Keratinocyte (primary cell): ENCODE measurements at places on chromosomes 5 and 9. TPM values are rescaled to one million over a fixed set of nuclear protein-coding genes. Genes with fewer than 3 reads are reported as not detected.

- no peaks in the 10 kb centered on the region for H3K4me1 ChIP-seq
- DNase-seq, result no peak
- no peak overlapping the region for H3K4me3 ChIP-seq
- no peak overlapping the region for H3K27ac ChIP-seq
- H3K27me3 ChIP-seq, result no peaks in the 10 kb centered on the region
- H3K36me3 ChIP-seq, result no peaks in the 10 kb centered on the region
These were observed 8.8 kb upstream of the SCGB3A1 start for GRCh38 chr5:180599981-180600553.

- H3K4me1 ChIP-seq, result peaks cover 2% of the 10 kb centered on the region
- no peak overlapping the region for H3K4me3 ChIP-seq
- H3K36me3 ChIP-seq, result no peaks in the 10 kb centered on the region
- no peak overlapping the region for H3K27ac ChIP-seq
- no peak for DNase-seq
- H3K27me3 ChIP-seq, result no peaks in the 10 kb centered on the region
These were observed 190.4 kb upstream of the VCAN start for GRCh38 chr5:83281176-83281575.

GRCh38 chr5:109986726-109987125 lies 297.0 kb downstream of the MAN2A1 start:
- no peaks in the 10 kb centered on the region for H3K27me3 ChIP-seq
- no peaks in the 10 kb centered on the region for H3K36me3 ChIP-seq
- no peak for DNase-seq
- H3K4me3 ChIP-seq, result no peak overlapping the region
- H3K4me1 ChIP-seq, result no peaks in the 10 kb centered on the region

The CYLC2 gene
- not detected in 3 replicates for polyA plus RNA-seq

DNA sequence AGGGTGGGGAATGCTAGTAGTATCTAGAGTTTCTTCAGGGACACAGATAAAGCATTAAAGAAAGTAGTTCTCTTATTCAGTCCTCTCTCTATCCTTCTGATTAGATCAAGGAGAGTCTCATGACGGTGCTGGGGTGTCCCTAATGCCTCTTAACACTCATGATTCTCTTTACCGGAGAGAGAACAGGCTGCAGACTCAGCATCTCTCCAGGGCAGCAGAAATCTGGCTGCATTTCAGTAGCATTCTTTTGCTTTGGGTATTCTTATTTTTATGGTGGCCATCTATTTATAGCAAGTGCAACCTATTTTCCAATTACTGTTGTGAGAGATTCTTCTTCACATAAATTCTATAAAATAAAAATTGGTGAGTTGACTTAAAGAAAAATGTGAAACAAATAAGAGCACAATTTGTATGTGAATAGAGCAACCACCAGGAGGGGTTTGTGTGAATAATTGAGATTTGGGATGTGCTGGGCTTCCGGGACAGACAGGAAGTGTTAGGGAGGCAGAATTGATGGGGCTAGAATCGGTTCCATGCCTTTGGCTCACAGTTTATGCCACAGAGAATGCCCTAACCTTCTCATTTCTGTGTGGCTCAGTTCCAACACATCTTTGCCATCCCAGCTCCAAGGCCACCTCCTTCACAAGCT lies 23.8 kb upstream of the BOD1 start:
- H3K4me3 ChIP-seq, result no peak overlapping the region
- H3K4me1 ChIP-seq, result no peaks in the 10 kb centered on the region
- no peak overlapping the region for H3K27ac ChIP-seq
- no peaks in the 10 kb centered on the region for H3K36me3 ChIP-seq
- no peaks in the 10 kb centered on the region for H3K27me3 ChIP-seq

- peaks cover 38% of the 10 kb centered on the region for H3K36me3 ChIP-seq
- H3K4me1 ChIP-seq, result peaks cover 70% of the 10 kb centered on the region
- H3K27me3 ChIP-seq, result no peaks in the 10 kb centered on the region
- H3K4me3 ChIP-seq, result no peak overlapping the region
- DNase-seq, result no peak
These were observed 6.8 kb downstream of the HBEGF start for GRCh38 chr5:140339636-140340035.

DNA sequence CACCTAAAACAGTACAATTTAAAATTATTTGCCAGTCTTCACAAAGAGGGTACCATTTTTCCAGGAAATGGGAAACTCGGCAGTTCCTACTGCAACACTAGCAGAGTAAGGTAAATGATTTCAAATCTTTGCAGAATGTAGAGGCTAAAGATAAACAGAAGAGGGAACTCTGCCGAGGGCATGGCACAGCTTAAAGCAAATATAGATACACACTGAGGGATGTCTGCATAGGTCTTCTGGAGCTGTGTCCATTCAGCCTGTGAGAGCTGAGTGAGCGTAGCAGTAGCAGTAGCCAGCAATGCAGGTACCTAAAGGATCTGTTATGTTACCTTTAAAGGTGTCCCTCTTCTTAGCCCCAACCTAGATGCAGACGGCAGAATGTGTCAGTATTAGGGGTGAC lies 17.5 kb downstream of the CDKL3 start:
- H3K4me3 ChIP-seq, result no peak overlapping the region
- DNase-seq, result no peak
- H3K27ac ChIP-seq, result no peak overlapping the region
- H3K4me1 ChIP-seq, result peaks cover 14% of the 10 kb centered on the region
- H3K36me3 ChIP-seq, result no peaks in the 10 kb centered on the region

The OR5C1 gene
- polyA plus RNA-seq, result not detected in 3 replicates

GRCh38 chr9:37415011-37415719 lies 7.3 kb upstream of the GRHPR start:
- peaks cover 52% of the 10 kb centered on the region for H3K4me1 ChIP-seq
- no peaks in the 10 kb centered on the region for H3K27me3 ChIP-seq
- H3K4me3 ChIP-seq, result no peak overlapping the region
- H3K27ac ChIP-seq, result no peak overlapping the region

DNA sequence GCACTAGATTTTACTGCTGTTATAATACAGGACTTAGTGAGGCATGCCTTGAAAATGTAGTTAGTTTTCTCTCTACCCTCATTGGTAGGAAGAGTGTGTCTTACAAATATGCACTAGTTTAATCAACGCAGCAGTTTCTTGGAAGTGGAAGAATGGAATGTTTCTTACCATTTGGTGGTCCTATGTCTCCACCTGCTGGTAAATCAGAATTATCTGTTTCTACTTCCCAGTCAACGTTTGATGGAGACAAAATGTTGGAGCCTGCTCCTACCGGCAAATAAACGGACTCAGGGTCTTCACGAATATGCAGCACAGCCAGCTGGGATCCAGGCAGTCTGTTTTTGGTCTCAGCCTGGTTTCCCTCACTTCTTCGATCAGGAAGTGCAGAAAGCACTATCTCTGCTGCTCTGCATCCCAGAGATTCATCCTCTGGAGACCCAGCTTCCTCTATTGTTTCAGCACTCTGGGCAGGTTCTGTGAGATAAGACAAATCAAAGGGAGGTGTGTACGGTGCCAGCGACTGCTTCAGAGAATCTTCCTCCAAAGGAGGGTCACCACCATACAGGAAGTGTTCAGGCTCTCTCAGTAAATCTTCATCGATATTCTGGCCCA lies 59.5 kb upstream of the PCA3 start:
- no peak overlapping the region for H3K4me3 ChIP-seq
- H3K36me3 ChIP-seq, result no peaks in the 10 kb centered on the region
- peak; percentile 13 for DNase-seq
- no peak overlapping the region for H3K27ac ChIP-seq
- H3K4me1 ChIP-seq, result no peaks in the 10 kb centered on the region
- no peaks in the 10 kb centered on the region for H3K27me3 ChIP-seq

The OR1Q1 gene
- polyA plus RNA-seq, result not detected in 3 replicates

DNA sequence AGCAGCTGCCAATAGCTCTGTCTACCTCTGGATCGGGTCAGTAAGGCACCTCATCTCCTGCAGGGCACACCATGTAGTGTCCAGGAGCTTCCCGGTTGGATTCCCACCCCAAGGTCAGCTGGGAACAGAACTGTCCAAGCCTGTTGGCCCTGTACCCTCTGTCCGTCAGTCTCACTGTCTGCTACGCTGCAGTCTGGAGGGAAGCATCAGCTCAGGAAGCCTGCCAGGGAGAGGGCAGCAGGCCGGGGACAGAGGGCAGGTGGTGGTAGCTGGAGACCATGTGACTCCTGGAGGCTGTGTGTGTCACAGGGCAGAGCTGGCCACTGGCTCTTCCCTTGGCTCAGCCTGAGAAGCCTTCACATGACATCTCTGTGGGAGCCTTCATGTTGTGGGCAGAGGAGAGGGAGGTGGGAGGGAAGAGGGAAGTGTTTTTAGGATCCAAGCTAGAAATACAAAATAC lies 134.5 kb downstream of the SEC61B start:
- peaks cover 5% of the 10 kb centered on the region for H3K27me3 ChIP-seq
- H3K4me1 ChIP-seq, result no peaks in the 10 kb centered on the region
- no peaks in the 10 kb centered on the region for H3K36me3 ChIP-seq
- no peak overlapping the region for H3K27ac ChIP-seq
- no peak for DNase-seq

The TAF11L5 gene
- polyA plus RNA-seq, result not detected in 3 replicates

DNA sequence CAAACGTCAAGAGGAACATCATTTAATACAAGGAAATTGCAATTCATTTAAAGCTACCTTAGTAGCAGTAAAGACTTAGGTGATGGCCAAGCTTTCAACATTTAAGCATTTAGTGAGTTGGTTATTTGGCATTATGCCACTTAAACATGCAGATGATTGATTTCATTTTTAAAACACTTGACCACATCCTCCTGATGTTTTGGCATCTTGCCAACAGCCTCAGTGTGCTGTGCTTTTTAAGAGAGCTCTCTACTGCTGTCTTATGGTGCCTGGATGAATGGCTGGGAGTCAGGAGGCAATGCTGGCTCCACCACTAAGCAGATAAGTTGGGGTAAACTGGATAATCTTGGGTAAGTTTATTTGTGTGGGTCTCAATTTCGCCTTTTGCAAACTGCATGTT lies 364.5 kb downstream of the MAN2A1 start:
- H3K27ac ChIP-seq, result no peak overlapping the region
- peaks cover 12% of the 10 kb centered on the region for H3K27me3 ChIP-seq
- no peaks in the 10 kb centered on the region for H3K36me3 ChIP-seq
- peak; percentile 53 for DNase-seq

The RANBP3L gene
- not detected in 3 replicates for polyA plus RNA-seq

The GLRA1 gene
- polyA plus RNA-seq, result not detected in 3 replicates

- no peaks in the 10 kb centered on the region for H3K36me3 ChIP-seq
- H3K27me3 ChIP-seq, result no peaks in the 10 kb centered on the region
- no peak overlapping the region for H3K27ac ChIP-seq
- no peak overlapping the region for H3K4me3 ChIP-seq
These were observed 388.7 kb downstream of the PRELID2 start for GRCh38 chr5:145446412-145446811.

GRCh38 chr9:908536-909205 lies 67.2 kb downstream of the DMRT1 start:
- DNase-seq, result no peak
- H3K36me3 ChIP-seq, result no peaks in the 10 kb centered on the region
- no peaks in the 10 kb centered on the region for H3K4me1 ChIP-seq
- no peak overlapping the region for H3K4me3 ChIP-seq
- H3K27ac ChIP-seq, result no peak overlapping the region

DNA sequence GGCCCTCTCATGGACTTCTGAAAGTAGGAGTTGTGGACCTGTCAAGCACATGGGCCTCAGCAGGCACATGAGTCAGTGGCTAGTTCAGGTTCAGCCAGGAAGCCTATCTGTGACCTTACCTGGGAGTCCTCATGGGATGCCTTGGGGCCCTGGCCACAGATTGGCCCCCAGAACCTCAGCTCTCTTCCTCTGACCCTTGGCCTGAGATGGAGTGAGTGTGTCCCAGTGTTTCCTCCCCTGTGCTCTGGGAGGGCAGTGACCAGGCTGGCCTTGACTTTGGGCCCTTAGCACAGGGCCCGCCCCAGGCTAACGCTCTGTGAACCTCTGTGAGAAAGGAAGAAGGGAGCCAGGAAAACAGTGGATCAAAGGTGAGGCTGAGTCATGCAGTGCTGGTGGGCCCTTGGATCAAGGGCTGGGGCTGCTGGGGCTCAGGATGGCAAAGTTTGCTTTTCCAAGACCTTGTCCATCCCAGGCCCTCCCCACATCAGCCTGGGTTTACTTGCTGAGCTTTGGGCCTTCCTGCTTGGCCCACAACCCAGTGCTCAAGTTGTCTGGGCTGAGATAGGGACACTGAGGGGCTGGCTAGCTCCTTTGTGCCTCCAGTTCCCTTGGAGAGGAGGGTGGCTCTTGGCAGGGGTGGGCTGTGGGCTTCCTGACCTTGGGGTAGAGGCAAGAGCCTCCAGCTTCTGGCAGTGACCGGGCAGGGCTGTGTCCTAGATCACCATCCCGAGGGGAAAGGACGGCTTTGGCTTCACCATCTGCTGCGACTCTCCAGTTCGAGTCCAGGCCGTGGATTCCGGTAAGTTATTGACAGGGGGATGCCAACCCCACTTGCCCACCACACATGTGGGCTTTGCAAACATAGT lies 41.4 kb downstream of the RGS3 start:
- DNase-seq, result no peak
- H3K36me3 ChIP-seq, result no peaks in the 10 kb centered on the region
- H3K27me3 ChIP-seq, result no peaks in the 10 kb centered on the region
- H3K4me1 ChIP-seq, result no peaks in the 10 kb centered on the region

The EGFLAM gene
- not detected in 3 replicates for polyA plus RNA-seq

DNA sequence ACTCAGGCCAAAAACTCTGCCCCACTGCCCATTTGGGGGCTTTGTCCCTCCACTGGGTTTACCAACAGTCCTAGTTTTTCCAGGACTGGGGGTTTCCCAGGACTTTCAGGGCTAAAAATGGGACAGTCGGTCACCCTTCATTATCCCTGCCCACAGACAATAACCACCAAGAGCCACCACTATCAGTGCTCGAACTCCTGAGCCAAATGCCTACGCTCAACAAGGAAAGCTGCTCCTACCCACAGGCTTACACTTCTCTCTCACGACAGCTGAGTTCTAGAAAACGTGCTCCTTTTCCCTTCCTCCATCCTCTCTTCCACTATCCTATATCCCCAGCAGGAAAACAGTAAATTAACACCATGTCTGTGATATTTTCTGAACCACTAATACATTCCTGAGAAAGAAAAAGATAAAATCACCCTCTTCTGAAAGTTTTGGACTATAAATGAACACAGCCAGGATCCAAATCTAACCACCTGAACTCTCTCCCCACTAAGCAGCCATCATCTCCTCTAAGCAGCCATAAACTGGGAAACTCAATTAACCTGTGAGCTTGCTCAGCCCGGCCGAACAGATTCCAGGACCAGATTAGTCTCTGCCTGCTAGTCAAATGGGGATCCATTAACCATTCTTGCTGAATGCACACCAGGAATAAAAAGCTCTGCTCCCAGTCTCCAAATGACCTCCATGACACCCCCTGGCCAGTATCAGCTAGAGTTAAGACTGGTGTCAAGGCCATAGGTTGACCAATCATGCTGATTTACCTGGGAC lies 41.8 kb downstream of the KLHL3 start:
- no peak overlapping the region for H3K4me3 ChIP-seq
- no peak overlapping the region for H3K27ac ChIP-seq
- DNase-seq, result no peak
- H3K36me3 ChIP-seq, result no peaks in the 10 kb centered on the region
- H3K4me1 ChIP-seq, result no peaks in the 10 kb centered on the region
- no peaks in the 10 kb centered on the region for H3K27me3 ChIP-seq
